Thoracic aorta (tissue), 2 donors: ENCODE measurements at places on chromosomes 7 and 10. TPM values are rescaled to one million over a fixed set of nuclear protein-coding genes. Genes with fewer than 3 reads are reported as not detected.

Gene CUL1
- 60.0 TPM for total RNA-seq

Gene BHLHA15
- total RNA-seq: not detected

Gene CRYGN
- not detected for total RNA-seq

Gene SSMEM1
- total RNA-seq: not detected

Gene DLX6
- not detected for total RNA-seq

Gene ARL3
- total RNA-seq: 5.1 TPM

Gene ARHGEF35
- total RNA-seq: 3.2 TPM
